Stimulated activated CD4-positive, alpha-beta T cell treated with anti-CD3 and anti-CD28 coated beads, Interleukin-1b, Interleukin-23, amount 100 ng/mL, for 1 hour (primary cell): ENCODE measurements at places on chromosomes 11 and 22.
A peak's percentile ranks its signal among the peaks of the same experiment; 100 is the strongest.

GRCh38 chr11:9004183-9004926 is 554 bp upstream of the NRIP3 start:
- DNase-seq, result no peak

DNA sequence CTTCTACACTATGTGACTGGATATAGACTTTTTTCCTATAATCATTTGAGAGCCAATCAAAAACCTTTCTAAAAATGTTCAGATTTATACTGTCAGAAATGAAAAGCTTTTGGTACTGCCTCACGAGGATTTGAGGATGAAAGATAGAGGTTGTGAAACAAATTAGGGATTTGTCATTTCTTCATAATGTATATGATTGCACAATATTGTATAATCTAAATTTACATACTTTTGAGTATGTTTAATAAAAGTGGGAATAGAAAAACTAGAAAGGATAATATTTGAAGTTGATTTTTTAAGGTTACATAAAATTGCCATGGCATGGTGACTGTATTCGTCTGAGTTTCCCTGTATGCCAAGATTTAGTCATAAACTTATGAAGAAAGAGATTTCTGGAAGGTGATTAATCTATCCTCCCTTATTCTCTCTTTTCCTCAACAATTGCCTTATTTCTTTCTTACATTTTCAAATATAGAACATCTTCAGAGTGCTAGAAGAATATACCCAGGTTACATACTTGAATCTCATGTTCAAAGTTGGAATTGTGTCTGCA is 56.2 kb downstream of the CASP12 start:
- no peak for DNase-seq

GRCh38 chr11:7892059-7892699 is 38.9 kb downstream of the OR10A6 start:
- DNase-seq, result no peak

DNA sequence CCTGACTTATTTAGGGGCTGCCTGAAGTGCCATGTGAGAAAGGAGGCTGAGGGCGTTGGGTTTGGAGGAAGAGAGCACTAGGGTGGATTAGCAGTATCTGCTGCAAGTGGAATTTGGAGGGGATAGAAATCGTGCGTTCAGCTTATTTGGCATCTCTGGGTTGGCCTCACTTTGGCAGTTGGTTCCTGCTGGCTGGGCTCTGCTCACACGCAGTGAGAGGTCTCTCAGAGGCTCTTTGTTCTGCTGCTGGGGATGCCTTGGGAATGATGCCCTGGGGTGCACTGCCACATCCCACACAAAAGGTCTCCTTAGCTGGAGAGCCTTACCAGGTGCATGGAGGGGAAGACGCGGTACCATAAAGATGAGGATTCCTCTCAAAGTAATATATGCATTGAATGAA is 17.7 kb upstream of the MICAL2 start:
- no peak for DNase-seq

DNA sequence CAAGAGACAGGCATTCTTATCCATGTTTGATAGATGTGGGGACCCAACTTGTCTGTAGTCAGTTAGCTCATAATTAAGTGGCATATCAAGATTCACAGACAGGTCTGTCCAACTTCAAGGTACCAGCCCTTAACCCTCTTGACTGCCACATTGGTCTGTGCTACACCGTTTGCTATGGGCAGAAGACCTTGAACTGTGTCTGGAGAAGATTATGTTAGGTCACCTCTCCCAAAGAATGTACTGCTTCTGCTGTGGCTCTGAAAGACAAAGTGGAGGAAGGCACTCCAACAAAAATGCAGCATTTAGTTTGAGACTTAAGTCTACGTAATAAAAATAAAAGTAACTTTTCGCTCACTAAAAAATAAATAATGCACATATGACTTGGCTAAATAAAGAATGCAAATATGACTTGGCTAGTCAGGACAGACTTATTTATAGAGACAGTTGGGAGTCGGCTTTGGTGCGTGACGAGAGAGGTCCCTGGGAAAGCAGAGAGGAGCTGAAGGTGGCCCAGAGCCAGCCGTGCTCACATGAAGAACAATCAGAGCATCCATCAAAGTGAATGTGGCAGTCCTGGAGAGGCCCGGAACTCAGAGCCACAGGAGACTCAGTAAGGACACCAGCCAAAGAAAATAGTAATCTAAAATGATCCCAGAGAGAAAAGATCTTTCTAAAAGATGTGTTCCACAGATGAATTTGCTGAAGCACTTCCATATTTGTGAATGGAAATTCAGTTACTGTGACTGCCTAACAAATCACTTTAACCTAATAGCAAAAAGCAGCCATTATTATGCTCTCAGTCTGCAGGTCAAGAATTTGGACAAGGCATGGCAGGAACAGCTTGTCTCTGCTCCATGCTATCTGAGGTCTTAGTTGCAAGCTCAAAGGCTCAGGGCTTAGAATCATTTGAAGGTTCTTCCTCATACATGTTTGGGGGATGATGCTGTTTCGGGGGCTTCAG is 35.0 kb downstream of the CWC15 start:
- no peak for DNase-seq

- no peak for DNase-seq
Observed at GRCh38 chr11:36015799-36016198, 71.9 kb downstream of the LDLRAD3 start.

- DNase-seq, result peak; percentile 80
Observed at GRCh38 chr11:67391304-67392182, at the start of gene RAD9A. Gene RAD9A, plus strand, starts transcription at chr11:67391986. Its CDS starts 59 bp downstream, at chr11:67392045.

DNA sequence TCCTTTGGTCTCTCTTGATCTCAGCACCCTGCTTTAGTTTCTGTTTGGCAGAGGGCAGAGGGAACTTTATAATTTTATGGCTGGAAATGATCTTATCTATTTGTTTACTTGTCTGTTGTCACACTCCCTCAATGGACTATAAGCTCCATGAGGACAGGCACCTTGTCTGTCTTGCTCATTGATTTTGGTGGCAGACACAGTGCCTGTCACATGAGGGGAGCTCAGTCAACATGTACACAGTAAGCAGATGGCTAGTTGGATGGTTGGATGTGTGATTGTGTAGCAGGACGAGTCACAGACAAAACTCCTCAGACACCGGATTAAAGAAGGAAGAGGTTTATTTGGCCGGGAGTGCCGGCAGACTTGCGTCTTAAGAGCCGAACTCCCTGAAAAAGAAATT is 80.4 kb downstream of the MYO18B start:
- no peak for DNase-seq

DNA sequence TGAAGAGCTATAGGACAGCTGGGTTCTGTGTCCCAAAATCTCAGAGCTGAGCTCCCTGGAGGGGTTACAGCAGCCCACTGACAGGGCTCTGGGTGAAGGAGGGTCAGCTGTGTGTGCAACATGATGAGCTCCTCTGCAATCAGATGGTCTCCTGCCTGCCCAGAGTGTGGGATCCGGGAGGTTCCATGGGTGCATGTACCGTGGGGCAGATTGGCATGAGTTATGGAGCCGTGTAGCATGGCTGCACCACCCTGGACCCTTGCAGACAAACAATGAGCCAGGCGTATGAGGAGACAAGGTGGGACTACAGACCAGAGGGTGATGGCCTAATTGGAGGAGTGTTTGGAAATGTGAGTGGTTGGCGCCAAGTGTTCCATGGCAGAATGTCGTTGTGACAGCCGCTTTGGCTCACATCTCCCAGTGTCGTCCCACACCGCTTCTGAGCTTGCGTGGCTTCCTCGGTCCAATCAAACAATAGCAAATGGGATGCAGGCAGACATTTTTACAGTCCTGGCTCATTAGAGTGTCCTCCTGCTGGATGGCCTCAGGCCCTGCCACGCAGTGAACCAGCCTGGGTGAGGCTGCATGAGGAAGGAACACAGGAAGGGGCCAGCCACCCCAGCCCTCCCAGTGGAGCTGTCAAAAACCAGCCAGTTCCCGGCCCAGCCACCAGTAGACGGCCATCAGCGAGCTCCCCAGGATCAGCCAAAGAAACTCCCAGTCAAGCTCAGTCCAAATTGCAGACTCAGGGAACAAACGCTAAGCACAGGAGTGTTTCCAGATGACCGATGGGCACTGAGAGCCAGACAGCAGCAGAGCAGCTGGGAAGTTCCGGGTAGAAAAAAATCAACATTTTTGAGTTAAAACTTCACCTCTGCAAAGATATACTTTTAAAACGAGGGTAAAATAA is 1066.9 kb downstream of the BRD1 start:
- DNase-seq, result no peak

DNA sequence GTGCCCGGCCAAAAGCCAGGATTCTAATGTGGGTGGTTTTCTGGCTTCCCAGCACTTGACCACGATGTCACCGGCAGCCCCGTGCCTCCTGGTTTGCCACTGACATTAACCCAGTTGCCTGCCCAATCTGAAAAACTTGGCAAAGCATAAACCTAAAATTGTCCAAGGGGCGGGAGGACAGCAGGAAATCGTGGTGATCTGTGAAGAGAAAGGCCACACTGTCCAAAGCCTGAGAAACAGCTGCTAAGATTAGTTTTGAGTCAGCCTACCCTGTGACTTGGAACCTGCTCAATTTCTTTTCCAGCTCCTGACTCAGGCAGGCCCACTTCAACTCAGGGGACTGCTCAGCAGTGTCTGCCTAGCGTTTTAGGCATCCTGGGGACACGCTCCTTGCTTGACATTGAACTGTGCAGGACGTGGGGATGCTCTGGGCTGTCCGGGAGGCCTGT is 8.2 kb upstream of the F2 start:
- DNase-seq, result no peak

GRCh38 chr22:43541462-43542407 is 129.9 kb downstream of the MPPED1 start:
- DNase-seq, result no peak

DNA sequence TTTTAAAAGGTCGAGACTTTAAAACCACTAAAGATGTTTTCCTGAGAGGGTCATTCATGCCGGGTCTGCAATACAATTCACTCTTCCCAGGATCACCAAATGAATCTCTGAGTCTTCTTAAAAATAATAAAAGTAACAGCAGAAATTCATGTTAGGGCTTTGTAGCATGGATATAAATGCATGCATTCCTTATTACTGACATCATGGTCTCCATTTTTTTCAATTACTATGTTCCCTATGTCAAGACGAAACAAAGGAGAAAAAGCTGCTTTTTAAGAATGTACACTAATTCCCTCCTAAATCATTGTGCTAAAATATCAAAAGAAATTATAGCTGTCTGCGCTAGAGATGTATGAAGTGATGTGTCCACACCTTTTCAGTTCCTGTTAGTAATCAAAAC is 789.9 kb upstream of the LRRC4C start:
- no peak for DNase-seq
